MCF 10A (cell line): ENCODE measurements at places on chromosomes 3 and 15. TPM values are rescaled to one million over a fixed set of nuclear protein-coding genes. Genes with fewer than 3 reads are reported as not detected.

SCG5 gene
- total RNA-seq, result 4.0 and 7.4 TPM in 2 replicates

DNA sequence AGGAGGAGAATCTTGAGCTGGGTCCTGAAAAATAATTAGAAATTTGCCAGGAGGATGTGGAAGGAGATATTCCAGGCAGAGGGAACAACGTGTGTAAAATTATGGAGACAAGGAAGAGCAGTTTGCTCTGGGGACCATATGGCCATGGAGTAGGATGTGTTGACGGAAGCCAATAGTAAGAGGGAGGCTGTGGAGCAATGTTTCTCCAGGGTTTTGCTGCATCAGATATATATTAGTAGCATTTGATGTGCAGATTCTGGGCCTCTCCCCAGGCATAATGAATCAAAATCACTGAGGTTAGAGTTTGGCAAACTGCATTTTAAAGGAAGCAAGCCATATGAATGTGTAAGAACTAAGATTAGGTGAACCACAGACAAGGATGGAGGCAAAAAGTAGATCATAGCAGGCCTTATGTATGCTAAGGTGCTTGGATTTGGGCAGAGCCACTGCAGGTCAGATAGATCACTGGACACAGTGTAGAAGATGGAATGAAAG lies 192.9 kb upstream of the IL12A start:
- no peak for DNase-seq
- H3K4me3 ChIP-seq, result no peak overlapping the region
- H3K4me1 ChIP-seq, result peaks cover 7% of the 10 kb centered on the region
- H3K27me3 ChIP-seq, result no peaks in the 10 kb centered on the region
- H3K27ac ChIP-seq, result no peak overlapping the region

DNA sequence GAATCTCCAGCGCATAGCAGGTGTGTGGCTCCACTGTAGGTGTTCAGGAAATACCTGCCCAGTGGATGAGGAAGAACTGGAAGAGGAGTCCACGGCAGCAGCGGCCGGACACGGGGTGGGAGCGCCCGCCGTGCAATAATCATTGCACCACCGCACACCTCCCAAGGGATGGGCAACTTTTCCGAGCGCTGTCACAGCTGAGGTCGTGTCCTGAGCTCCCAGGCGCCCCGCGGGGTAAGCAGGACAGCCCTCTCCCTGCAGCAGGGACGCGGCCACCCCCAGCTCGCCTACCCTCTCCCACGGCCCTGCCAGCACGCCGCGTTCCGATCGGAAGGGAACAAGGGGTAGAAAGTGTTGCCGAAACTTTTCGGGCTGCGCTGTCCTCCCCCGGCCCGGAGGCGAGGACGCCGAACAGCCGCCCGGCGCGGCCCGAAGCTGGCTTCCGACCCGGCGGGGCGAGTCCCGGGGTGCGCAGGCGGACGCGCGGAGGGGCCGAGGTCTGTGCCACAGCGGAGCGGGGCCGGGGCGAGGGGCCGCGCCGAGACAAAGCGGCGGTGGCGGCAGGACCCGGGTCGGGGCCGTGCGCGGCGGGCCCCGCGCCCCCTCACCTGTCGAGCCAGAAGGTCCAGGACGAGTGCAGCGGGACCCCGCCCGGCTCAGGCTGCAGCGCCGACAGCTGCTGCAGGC lies 475 bp downstream of the EIF4E3 start:
- H3K4me3 ChIP-seq, result peak overlapping the region; percentile 77
- no peaks in the 10 kb centered on the region for H3K4me1 ChIP-seq
- DNase-seq, result peak; percentile 17
- H3K27ac ChIP-seq, result no peak overlapping the region
- no peaks in the 10 kb centered on the region for H3K36me3 ChIP-seq

GRCh38 chr3:159987291-159987711 lies 1.3 kb upstream of the IL12A start:
- no peak overlapping the region for H3K4me3 ChIP-seq
- H3K4me1 ChIP-seq, result peaks cover 22% of the 10 kb centered on the region
- H3K27me3 ChIP-seq, result no peaks in the 10 kb centered on the region
- H3K27ac ChIP-seq, result no peak overlapping the region
